ENCODE measurements at places on chromosomes 16 and 17.

- DNase-seq: no peak
Observed at GRCh38 chr17:34249061-34249460, 6.0 kb upstream of the CCL2 start.

DNA sequence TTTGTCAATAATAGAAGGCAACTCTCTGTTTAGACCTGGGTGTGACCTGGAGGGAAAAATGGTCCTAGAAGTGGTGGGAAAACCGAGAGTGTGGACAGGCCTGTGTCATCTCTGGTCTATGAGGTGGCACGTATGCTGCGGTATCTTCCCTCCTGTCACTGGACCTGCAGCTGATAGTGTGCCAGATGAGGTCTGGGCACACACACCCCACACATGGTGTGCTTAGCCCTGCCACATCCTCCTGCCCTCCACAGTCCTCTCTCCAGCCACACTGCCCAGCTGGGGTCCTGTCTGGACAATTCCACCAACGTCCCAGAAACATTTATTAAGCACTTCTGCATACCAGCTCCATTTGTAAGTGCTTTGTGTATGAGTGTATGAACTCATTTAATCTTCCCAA is 37.2 kb downstream of the GLP2R start:
- DNase-seq: no peak

- no peak for DNase-seq
Observed at GRCh38 chr16:25031132-25031440, 15.9 kb upstream of the ARHGAP17 start.

- no peak for DNase-seq
Observed at GRCh38 chr17:55174133-55174532, 90.6 kb upstream of the HLF start.

DNA sequence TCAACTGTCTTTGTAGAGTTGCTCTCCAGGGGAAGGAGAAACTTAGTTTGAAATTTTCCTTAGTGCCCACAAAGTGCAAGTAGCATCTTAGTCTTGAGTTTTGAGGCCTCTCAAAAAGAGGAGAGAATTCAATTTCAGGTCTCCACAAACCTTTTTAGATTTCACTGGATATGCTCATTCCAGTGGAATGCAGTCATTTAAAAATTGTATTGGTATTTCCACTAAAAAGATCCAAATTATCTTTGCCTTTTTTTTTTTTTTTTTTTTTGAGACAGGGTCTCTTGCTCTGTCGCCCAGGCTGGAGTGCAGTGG is 6.9 kb upstream of the FOXJ1 start:
- no peak for DNase-seq

GRCh38 chr17:50604513-50604912 is 30.2 kb upstream of the ABCC3 start:
- DNase-seq: peak; percentile 82

Data from heart right ventricle (tissue), 16 donors.